ENCODE measurements at places on chromosomes 1 and 21.
A peak's percentile ranks its signal among the peaks of the same experiment; 100 is the strongest.

- DNase-seq, result no peak
Measured at GRCh38 chr1:80807981-80808380, 992.8 kb upstream of the ADGRL2 start.

DNA sequence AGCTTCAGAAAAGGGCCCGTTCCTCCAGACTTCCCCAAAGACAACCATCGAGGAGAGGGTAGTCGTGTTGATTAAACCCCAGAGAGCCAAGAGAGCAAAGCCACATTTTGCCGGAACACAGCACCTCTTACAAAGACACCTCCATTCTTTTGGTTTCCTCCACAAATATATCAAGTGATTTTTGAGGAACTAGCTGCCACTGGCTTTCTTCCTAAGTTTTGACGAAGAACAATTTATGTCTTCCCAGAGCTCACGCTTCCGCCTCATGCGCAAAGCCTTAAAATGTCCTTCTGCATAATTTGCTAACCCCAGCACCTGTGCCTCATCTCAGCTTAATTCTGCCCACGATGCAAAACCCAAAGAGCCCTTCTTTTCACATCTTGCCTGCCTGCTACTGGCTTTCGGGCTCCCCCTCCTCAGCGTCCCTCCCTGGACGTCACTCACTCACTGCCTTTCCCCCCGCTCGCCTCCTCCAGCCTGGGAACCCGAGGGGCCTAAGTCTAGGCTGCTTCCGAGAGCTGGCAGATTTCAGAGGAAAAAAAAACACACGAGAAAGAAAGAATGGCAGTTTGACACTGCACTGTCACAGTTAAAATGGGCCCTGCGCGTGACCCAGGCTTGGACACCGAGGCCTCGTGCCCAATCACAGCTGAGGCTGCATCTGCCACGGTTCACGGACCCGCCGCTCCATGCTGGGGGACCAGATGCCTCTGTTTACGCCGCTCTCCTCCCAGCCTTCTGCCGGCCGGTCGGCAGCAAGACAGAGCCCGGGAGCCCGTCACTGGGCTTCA, 77.6 kb upstream of the IFNAR2 start:
- no peak for DNase-seq

DNA sequence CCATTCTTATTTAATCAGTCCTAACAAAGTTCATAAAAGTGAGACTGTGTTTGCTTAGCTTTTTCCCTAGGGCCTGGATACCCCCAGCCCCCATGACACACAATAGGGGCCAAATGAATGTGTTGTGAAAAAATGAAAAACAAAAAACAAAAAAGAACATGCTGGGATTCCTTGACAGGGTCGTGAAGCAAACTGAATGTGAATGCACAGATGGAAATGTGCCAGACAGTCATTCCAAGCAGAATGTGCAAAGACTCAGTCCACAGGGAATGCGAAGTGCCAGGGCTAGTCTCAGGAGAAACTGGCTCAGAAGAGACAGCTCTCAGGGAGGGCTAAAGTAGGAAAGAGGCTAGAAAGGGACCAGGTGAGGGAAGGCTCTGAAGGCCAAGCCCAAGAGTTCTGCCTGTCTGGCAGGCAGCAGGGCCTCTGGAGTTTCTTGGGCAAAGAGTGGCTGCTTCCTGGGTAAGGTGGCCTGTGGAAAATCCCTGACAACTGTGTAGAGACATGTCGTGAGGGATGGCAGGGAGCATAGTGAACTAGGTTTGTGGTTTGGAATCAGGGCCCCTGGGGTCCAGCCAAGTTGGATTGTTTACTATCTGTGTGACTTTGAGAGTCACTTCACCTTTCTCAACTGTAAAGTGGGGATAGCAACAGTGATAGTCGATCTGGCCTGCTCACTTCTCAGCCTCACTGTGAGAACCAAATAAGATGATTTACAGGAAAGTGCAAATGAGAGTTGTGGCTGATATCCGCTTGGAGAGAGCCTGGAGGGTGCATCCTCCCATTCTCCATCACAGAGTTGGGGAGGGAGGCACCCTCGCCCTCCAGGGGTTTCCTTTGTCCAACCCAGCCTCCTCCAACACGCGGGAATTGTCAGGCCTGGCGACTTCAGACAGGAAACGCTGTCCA, 1.2 kb upstream of the ADAM15 start:
- no peak for DNase-seq

DNA sequence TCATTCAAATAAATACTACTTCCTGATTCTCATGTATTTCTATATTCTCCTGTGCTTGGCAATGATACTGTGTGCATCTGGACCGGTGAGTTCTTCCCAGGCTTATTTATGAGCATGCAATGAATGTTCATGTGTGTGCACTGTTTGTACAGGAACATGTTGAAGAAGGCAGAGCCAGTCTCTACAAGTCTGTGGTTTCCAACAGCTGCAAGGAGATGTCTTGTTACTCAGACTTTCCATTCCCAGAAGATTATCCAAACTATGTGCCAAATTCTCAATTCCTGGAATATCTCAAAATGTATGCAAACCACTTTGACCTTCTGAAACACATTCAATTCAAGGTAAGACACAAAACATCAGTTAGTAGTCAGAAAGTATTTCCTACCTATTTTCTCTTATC, 19.1 kb downstream of the FMO1 start:
- DNase-seq, result no peak

GRCh38 chr1:117453958-117454357, 86.7 kb downstream of the MAN1A2 start:
- no peak for DNase-seq

GRCh38 chr1:98854137-98854536, 150.5 kb downstream of the PLPPR5 start:
- peak; percentile 21 for DNase-seq

- DNase-seq, result no peak
Measured at GRCh38 chr1:12215118-12215961, 14.5 kb upstream of the VPS13D start.

DNA sequence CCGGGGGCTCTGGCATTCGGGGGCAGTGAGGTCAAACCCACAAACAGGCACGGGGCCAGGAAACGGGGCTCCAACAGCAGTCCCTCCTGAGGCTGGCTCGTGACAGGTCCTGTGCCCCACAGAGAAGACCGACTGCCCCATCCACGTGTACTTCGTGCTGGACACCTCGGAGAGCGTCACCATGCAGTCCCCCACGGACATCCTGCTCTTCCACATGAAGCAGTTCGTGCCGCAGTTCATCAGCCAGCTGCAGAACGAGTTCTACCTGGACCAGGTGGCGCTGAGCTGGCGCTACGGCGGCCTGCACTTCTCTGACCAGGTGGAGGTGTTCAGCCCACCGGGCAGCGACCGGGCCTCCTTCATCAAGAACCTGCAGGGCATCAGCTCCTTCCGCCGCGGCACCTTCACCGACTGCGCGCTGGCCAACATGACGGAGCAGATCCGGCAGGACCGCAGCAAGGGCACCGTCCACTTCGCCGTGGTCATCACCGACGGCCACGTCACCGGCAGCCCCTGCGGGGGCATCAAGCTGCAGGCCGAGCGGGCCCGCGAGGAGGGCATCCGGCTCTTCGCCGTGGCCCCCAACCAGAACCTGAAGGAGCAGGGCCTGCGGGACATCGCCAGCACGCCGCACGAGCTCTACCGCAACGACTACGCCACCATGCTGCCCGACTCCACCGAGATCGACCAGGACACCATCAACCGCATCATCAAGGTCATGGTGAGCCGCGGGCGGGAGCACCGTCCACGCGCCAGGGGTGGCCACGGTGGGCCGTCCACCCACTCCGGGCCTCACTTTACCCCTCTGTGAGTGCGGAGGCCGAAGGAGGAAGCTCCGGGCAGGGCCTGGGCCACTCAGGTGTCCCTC, 14.2 kb downstream of the COL6A2 start:
- no peak for DNase-seq

DNA sequence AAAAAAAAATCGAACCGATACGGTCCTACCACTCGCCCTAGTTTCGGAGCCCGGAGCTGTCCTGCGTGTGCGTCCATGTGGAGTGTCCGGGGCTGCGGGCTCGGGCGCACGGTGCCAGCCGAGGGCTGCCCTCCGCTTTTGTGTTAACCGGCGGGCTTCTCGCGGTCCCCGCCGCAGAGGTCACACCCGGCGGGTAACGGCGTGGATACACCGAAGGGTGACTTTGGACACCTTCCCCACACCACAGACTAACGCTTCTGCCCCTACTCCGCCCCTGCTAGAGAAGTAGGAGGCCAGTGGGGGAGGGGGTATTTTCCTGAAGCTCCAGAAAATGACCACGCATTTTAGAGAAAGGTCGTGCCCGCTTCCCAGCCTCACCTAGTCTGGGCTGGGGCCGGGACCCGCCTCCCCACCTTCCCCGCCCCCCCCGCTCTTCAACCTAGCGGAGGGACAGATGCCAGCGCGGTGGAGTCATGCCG, 609 bp upstream of the ATF3 start:
- no peak for DNase-seq

GRCh38 chr1:217281332-217281731, 349.6 kb downstream of the GPATCH2 start:
- no peak for DNase-seq
